ENCODE measurements at places on chromosomes 4 and X.

- DNase-seq = no peak
Measured at GRCh38 chrX:14913241-14913640, 40.0 kb downstream of the MOSPD2 start.

DNA sequence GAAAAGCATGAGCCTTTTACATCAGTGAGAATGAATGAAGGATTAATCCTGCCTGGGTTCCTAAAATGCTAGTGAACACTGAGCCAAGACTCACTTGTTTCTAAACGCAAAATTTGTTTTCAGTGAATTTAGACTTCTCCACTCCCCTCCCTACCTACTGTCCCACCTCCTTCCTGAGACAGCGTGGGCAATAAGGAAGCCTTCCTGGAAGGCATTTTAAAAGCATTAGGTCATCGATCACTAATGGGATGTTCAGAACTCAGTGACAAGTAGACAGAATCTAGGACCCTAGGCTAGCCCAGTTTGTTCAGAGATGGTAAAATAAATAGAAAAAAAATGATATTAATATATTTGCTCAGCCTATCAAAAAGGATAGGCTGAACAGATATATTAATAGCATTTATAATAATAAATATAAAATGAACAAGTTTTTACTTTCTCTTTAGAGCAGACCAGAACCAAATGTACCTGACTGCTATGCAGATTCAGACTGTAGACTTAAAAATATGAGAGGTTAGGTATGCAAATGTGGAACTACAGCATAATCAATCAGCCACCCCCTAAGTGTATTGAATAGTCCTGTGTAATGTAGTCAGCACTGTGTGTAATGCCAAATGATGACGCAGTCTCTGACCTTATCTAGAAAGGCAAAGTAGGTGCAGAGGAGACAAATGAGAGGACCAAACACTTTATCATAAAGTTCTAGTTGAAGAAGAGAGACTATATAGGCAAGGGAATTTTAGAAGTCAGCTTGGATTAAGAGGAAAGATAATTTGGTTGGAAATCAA is 331.1 kb downstream of the GPAT3 start:
- DNase-seq = no peak

DNA sequence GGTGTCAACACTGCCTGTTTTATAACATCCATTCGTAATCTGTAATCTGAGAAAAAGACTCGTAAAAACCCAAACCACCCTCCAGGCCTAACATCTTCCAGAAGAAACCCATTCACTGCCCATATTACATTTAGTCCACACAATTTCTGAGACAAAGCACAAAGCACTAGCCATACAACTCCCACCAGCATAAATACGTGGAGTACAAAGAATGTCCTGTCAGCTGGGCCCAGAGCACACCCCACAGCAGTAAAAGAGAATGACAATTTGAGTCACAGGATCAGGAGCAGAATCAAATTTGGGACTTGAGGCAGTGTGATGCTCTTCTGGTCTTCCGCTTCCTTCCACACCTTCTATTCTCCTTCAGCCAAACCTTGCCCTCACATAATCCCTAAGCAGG is 6.8 kb downstream of the MECP2 start:
- no peak for DNase-seq

- no peak for DNase-seq
Measured at GRCh38 chr4:22780317-22780716, 87.6 kb downstream of the GBA3 start.

GRCh38 chr4:8259743-8260430 is 9.7 kb upstream of the HTRA3 start:
- no peak for DNase-seq

- no peak for DNase-seq
Measured at GRCh38 chrX:27767387-27767786, 40.4 kb upstream of the MAGEB10 start.

DNA sequence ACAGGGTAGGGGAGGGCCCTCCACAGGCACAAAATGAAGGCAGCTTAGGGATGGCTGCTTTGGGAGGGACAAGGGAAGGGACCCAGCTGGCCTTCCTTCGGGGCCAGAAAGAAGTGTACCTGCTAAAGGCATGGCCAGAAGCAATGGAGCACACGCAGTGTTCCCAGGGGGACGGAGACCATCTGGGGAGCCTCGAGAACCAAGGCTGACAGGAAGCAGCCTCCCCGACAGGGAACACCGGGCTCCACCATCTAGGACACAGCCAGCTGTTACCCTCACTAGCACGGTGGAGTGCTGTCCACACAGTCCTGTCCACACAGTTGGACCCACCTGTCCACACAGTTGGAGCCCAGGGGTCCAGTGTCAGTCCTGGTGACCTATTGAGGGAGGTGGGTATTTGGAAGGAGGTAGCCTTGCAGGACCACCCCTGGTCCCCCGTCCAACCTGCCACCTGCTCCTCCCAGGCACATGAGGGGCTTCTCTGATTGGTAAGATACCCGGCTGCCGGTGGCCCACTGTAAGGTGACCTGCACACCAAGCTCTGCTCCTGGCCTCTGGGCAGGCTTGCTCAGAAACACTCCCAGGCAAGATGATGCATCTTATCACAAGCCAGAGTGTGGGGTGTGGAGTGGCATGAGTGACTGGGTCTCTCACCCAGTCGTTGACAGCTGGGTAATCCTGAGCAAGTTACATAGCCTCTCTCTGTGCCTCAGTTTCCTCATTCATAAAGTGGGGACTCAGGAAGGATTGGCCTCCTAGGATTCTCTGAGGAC is 20.5 kb upstream of the AFAP1 start:
- no peak for DNase-seq

- no peak for DNase-seq
Measured at GRCh38 chr4:82519776-82520175, 42.0 kb downstream of the TMEM150C start.

Measured in activated CD8-positive, alpha-beta memory T cell treated with anti-CD3 and anti-CD28 coated beads for 24 hours (primary cell).